Activated T-helper 2 cell treated with anti-CD3 and anti-CD28 coated beads, Interferon-gamma antibody, Interleukin-2, Interleukin-4, amounts not matched to agents 10 μg/mL and 5 μg/mL and 100 μg/mL, durations not matched to agents 14 hours and 24 hours and 36 hours (primary cell): ENCODE measurements at places on chromosomes 2 and 18. TPM values are rescaled to one million over a fixed set of nuclear protein-coding genes. Genes with fewer than 3 reads are reported as not detected.

DNA sequence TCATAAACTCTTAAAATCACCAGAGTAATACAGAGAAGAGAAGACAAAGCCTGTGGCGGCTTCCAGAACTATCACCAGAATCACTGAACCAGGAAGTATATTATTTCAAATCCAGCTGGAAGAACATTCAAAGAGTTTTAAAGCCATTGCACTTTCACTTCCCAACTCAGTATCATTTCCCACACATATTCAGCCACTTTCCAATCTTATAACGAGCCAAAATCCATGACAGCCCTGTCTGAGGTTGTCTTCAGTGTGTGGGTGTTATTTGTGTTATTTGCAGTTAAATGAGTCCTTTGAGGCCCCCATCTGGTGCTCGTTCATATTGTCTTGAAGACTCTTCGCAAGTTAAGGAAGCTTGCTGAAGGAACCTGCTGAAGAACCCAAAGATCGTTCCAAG is 559.9 kb downstream of the TSN start:
- no peaks in the 10 kb centered on the region for H3K4me1 ChIP-seq
- no peaks in the 10 kb centered on the region for H3K36me3 ChIP-seq
- DNase-seq, result no peak
- no peaks in the 10 kb centered on the region for H3K27me3 ChIP-seq
- H3K27ac ChIP-seq, result no peak overlapping the region

DNA sequence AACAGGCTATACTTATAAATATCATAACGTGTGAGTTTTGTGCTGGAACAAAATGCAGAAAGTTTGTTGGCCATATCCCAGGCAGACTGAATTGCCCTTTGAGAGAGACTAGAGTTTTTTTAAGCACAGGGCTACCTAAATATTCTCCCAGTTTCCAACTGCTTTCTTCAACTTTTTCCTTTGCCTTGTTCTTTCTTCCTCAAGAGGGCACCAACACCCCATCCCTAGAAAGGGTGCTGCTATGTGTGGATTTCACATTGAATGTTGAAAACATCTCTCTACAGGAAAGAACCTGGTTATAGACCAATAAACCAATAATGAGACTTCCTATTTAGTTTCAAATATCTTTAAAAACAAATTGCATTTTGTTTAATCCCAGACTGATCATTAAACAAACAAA is 87.9 kb downstream of the ICOS start:
- no peak overlapping the region for H3K27ac ChIP-seq
- peaks cover 1% of the 10 kb centered on the region for H3K27me3 ChIP-seq
- peaks cover 4% of the 10 kb centered on the region for H3K36me3 ChIP-seq
- peaks cover 49% of the 10 kb centered on the region for H3K4me1 ChIP-seq
- no peak overlapping the region for H3K4me3 ChIP-seq

DNA sequence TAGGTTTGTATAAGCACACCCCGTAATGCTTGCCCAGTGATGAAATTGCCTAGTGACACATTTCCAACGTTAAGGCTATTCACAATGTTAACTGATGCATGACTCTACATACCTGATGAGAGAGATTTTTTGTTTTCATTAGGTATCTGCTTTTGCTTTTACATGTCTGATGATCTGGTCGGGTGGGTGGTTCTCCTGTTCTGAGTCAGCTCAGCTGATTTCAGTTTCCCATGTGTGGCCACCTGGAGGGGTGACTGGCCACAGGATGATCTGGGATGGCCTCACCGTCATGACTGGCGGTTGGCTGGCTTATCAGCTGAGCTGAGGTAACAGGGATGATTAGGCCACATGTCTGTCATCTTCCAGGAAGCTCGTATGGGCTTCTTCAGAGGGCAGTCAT is 33.8 kb upstream of the ACYP2 start:
- no peaks in the 10 kb centered on the region for H3K27me3 ChIP-seq
- H3K4me1 ChIP-seq, result peaks cover 15% of the 10 kb centered on the region
- no peaks in the 10 kb centered on the region for H3K36me3 ChIP-seq
- peak; percentile 33 for DNase-seq

DNA sequence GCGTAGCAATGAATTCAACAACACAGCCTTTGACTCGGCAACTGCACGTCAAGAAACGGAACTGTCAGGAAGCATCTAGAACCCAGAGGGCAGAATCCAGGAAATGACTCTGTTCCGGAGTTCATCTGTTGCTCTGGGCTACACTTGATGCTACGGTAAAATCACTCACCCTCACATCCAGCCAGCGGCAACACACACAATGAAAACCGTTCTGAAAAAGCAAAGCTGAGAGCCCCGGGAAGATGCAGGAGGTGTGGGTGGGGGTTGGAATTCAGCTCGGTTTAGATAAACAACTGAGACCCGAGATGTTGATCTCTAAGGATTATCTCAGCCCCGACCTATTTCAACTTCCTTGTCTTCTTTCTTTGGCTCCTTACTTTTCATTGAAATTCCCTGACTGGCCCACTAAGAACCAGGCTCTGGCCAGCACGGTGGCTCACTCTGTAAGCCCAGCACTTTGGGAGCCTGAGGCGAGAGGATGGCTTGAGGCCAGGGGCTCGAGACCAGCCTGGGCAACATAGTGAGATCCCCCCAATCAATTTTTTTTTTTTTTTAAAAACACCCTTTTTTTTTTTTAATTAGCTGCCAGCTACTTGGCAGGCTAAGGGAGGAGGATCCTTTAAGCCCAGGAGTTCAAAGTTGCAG is 13.3 kb upstream of the RAB17 start:
- DNase-seq, result peak; percentile 54
- H3K36me3 ChIP-seq, result no peaks in the 10 kb centered on the region
- H3K4me1 ChIP-seq, result peaks cover 15% of the 10 kb centered on the region
- peak overlapping the region; percentile 36 for H3K27ac ChIP-seq

DNA sequence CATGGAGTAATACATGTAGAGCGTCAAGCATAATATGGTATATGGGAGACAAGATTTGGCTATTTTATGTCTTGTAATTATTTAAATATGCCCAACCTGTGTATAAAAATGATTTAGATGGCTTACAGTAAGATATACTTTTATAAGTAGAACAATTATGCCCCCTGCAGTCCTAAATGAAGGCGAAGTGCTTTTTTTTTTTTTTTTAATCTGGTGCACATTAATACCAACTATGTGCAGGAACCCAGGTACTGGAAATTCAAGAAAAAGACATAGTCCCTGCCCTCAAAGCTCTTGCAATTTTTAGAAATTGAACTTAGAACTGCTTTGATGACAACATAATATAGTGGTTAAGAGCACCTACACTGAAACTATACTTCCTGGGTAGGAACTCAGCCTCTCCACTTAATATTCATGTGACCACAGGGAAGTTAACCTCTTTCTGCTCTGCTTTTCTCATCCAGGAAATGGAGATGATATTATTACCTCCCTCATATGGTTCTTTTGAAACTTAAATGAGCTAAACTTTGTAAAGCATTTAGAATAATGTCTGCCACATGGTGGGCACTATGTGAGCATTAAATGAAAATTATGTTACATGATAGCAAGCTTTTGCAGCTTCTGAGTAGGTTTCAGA is 38.1 kb downstream of the AFTPH start:
- H3K27ac ChIP-seq, result peak overlapping the region; percentile 28
- no peaks in the 10 kb centered on the region for H3K27me3 ChIP-seq
- H3K4me3 ChIP-seq, result no peak overlapping the region

DNA sequence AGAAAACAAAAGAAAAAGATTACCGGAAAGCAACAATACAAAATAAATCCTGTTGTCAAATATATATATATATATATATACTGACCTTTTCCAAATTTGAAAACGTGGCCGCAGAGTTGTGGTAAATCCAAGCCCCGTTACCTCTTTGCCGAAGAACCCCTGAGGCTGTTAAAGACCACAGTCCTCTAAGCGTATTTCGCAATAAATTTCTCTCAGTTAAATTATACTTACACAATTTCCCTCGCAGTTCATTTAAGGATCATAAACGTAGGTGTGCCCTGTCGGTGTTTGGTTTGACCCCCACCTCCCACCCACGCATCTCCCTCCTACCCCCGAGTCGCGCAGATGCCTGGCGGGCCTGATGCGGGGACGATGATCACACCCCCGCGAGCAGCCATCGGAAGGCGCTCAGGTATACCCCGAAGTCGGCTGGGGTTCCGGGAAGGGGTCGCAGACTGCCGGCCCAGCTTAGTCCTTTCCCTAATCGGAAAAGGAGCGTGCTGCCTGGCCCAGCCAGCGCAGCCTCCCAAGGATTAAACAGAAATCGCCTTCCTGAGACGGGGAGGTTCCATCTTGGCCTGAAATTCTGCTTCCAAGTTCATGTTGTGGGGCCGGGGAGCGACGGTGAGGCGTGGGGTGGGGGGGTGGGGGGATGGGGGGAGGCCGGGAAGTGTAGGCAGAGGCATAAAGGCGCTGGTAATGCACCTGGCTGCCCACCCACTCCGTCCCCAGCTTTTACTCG is 2.9 kb upstream of the MEIS1 start:
- H3K4me1 ChIP-seq, result peaks cover 21% of the 10 kb centered on the region
- H3K27ac ChIP-seq, result no peak overlapping the region
- H3K4me3 ChIP-seq, result no peak overlapping the region

- peaks cover 30% of the 10 kb centered on the region for H3K27me3 ChIP-seq
- peak within 1 kb of the TSS; percentile 70 for H3K4me3 ChIP-seq
- no peak within 1 kb of the TSS for H3K27ac ChIP-seq
Measured at GRCh38 chr2:119544075-119544938, at the start of gene CFAP221. CFAP221 (plus strand) TSS chr2:119544449; CDS start chr2:119546132, 1,683 bp downstream.

GRCh38 chr2:46963941-46964673 is 48.5 kb upstream of the MCFD2 start:
- H3K27ac ChIP-seq, result peak overlapping the region; percentile 18
- H3K27me3 ChIP-seq, result no peaks in the 10 kb centered on the region
- peaks cover 34% of the 10 kb centered on the region for H3K36me3 ChIP-seq
- peaks cover 7% of the 10 kb centered on the region for H3K4me1 ChIP-seq

GRCh38 chr2:70388813-70389212 is 86.9 kb upstream of the FAM136A start:
- H3K4me1 ChIP-seq, result no peaks in the 10 kb centered on the region
- no peaks in the 10 kb centered on the region for H3K27me3 ChIP-seq
- H3K27ac ChIP-seq, result no peak overlapping the region
- no peaks in the 10 kb centered on the region for H3K36me3 ChIP-seq
- no peak for DNase-seq
- H3K4me3 ChIP-seq, result no peak overlapping the region

- no peak overlapping the region for H3K4me3 ChIP-seq
- H3K36me3 ChIP-seq, result no peaks in the 10 kb centered on the region
- no peak for DNase-seq
- H3K27ac ChIP-seq, result no peak overlapping the region
Measured at GRCh38 chr2:129239141-129239540, 740.3 kb upstream of the RAB6C start.

GRCh38 chr18:57128220-57128932 is 18.5 kb upstream of the BOD1L2 start:
- H3K36me3 ChIP-seq, result no peaks in the 10 kb centered on the region
- H3K27ac ChIP-seq, result no peak overlapping the region
- H3K27me3 ChIP-seq, result peaks cover 14% of the 10 kb centered on the region

DNA sequence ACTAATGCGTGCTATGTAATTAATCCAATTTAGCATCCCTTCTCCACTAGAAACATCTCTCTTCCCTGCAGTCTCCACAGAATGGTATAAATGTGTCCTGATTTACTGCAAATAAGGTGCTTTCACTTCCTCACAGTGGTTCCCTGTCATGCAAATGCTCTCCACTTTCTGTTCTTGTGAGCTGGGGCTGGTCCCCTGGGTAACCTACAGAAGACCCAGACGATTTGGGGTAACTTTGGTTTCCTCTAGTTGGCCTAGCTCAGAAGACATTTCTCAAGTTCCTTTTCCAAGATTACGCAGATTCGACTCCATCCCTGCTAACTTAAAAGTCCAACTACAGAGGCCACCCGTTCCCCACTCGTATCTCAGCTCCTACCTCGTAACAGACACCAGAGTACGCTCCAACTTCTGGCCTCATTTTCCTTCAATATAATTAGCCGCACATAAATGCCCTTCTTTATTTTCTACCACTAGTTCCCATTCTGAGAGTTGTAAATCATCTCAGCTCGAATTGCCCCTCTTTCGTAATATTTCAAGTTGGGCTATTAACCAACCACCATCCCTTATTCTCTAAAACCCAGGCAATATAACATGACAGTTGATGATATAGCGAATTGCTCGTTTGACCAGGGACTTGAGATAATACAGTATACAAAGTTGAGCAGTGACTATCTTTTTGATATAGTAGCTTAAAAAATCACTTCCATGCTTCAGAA is 28.8 kb upstream of the NEDD4L start:
- no peaks in the 10 kb centered on the region for H3K36me3 ChIP-seq
- H3K4me1 ChIP-seq, result no peaks in the 10 kb centered on the region
- DNase-seq, result no peak
- no peak overlapping the region for H3K27ac ChIP-seq
- H3K4me3 ChIP-seq, result no peak overlapping the region

DNA sequence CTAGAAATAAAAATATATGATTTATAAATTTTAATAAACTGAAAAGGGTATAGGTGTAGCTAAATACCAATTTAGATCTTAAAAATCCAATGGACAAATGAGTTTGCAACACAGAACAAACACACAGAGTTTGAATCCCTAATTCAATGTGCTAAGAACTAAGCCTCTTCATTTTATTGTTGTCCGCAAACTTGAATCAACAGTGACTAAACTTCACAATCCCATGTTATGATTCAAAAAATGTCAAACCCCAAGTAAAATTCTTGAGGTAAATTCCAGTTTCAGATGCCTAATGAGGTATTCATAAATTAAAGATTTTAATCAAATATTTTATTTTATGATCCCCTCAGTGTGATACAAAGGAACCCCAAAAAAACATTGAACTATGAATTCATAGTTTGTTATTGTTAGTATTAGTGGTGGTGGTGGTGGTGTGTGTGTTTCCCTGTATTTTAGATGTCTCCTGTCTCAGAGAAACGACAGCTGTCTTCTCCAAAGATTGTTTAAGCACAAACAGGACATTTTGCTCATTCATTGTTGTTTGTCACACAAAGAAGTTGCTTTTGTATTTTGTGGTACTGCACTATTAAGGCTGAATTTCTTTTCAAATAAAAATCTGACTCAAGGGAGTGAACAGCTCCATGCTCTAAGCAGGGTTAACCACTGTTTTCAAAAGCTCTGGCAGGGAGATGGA is 259.8 kb downstream of the OSR1 start:
- no peak overlapping the region for H3K27ac ChIP-seq
- no peaks in the 10 kb centered on the region for H3K27me3 ChIP-seq
- H3K4me1 ChIP-seq, result no peaks in the 10 kb centered on the region
- H3K36me3 ChIP-seq, result no peaks in the 10 kb centered on the region
- H3K4me3 ChIP-seq, result no peak overlapping the region
- no peak for DNase-seq

DNA sequence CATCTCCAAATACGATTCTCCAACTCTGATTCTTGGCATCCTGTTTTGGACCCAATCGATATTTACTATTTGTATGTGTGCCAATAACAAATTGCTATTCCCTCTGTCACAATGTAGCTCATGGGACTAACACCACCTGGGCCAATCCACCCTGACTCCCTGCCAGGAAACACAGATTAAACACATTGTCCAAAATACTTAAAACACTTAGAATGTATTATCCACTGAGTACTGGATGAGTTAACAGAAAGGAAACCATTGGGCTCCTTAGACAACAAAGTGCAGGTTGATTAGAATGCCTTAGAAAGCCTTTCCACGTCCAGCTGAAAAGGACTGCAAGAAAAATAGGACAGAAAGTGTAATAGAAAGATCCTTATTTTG is 79.4 kb upstream of the ARHGAP28 start:
- no peaks in the 10 kb centered on the region for H3K4me1 ChIP-seq
- H3K27ac ChIP-seq, result no peak overlapping the region
- no peaks in the 10 kb centered on the region for H3K36me3 ChIP-seq
- DNase-seq, result no peak
- no peaks in the 10 kb centered on the region for H3K27me3 ChIP-seq
- no peak overlapping the region for H3K4me3 ChIP-seq

CRYGC gene
- not detected in 2 replicates for total RNA-seq

SPP2 gene
- total RNA-seq, result not detected in 2 replicates

IL37 gene
- total RNA-seq, result not detected in 2 replicates

NDUFV2 gene
- total RNA-seq, result 329 and 341 TPM in 2 replicates

SPATA3 gene
- not detected in 2 replicates for total RNA-seq

INO80D gene
- 21.9 and 26.0 TPM in 2 replicates for total RNA-seq

STARD6 gene
- total RNA-seq, result not detected in 2 replicates
